ENCODE measurements at places on chromosomes 3 and 15. TPM values are rescaled to one million over a fixed set of nuclear protein-coding genes. Genes with fewer than 3 reads are reported as not detected.

DNA sequence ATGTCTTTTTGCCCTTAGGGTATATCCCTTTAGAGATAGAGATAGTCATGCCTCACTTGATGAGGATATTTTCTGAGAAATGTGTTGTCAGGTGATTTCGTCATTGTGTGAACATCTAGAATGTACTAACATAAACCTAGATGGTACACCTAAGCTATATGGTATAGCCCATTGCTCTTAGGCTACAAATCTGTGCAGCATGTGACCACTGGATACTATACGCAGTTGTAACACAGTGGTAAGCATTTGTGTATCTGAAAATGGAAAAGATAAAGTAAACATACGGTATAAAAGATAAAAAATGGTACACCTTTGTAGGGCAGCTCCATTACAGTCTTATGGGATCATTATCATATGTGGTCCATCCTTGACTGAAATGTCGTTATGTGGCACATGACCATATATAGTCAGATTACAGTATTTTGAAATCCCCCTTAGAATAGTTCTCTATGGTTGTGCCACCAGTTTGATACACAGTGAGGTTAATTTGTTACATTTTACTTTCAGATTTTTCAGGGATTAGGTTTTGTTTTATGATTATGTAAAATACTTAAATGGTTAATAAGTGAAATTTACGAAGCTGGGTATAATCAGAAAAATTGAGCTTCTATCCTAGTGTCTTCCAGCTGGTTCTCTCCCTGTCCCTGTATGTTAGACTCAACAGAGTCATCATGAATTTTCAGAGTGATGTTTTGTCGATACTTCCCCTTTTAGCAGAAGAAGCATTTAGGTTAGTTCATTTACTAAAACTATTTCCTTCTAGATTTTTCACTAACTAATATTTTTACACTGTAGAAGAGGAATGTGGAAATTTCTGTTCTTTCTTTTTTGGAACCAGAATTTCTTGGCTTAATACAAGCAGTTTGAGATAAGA is 12.8 kb downstream of the SETD5 start:
- ATAC-seq = no peak

The FAM174B gene
- total RNA-seq = 15.5 TPM

The STT3B gene
- total RNA-seq = 106 TPM

DNA sequence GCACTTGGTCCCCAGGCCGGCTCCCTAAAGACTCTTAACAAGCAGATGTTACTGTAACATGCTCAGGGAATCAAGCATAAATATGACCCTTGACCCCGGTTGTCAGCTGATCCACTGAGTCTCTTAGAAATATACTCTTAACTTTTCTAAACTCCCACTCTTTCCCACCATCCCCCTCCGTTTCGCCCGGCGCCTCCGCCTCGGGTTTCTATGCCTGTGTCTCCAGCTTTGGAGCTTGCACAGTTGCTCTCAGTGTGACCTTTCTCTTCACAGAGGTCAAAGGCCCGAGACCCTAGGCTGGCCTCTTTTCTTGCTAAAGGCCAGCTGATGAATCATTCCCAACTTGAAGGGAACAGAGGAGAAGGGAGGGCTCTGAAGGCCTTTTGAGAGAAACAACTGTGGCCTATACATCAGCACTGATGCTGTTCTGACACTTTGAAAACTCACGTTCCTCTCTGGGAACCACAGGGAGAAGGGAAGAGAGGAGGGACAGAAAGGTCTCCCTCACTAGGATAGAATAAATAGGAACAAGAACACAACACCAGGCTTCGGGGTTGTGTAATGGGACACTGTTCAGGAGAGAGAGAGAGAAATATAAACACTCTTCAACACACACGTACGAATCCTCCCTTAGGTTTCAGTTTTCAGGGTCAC is 484.5 kb upstream of the NR2F2 start:
- peak; percentile 34 for ATAC-seq

The GOLGA8R gene
- total RNA-seq = 3.2 TPM

- no peak for ATAC-seq
Observed at GRCh38 chr15:85539491-85539890, 159.1 kb downstream of the AKAP13 start.

The PIERCE2 gene
- 3.3 TPM for total RNA-seq

The UBAP1L gene
- 7.5 TPM for total RNA-seq

DNA sequence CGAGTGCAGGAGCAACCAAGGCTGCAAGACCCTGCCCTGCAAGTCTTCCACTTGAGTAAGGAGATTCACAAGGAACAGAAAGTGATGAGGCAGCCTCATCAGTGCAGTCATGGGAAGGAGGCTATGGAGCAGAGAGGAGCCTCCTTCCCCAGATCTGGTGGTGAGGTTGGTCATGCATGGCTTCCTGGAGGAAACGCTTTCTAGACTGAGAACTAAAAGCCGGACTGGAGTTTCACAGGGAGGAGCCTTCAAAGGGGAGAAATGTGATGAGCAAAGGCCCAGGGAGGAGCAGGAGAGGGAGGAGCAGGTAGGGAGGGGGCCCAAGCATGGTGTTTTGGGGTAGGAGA is 139.9 kb downstream of the SRGAP3 start:
- peak; percentile 2 for ATAC-seq

- no peak for ATAC-seq
Observed at GRCh38 chr15:39999538-40000200, 39.3 kb downstream of the SRP14 start.

DNA sequence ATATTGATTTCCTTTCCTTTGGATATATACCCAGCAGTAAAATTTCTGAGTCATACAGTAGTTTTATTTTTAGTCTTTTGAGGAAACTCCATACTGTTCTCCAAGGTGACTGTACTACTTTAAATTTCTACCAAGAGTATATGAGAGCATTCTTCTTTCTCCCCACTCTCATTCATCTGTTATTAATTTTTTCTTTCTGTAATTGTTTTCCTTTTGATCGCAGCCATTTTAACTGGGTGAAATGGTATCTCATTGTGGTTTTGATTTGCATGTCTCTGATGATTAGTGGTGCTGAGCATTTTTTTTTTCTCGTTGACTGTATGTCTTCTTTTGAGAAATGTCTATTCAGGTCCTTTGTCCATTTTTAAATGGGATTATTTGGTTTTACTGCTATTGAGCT is 18.3 kb upstream of the VGLL3 start:
- no peak for ATAC-seq

GRCh38 chr3:85560088-85560785 is 601.4 kb downstream of the CADM2 start:
- ATAC-seq = no peak

DNA sequence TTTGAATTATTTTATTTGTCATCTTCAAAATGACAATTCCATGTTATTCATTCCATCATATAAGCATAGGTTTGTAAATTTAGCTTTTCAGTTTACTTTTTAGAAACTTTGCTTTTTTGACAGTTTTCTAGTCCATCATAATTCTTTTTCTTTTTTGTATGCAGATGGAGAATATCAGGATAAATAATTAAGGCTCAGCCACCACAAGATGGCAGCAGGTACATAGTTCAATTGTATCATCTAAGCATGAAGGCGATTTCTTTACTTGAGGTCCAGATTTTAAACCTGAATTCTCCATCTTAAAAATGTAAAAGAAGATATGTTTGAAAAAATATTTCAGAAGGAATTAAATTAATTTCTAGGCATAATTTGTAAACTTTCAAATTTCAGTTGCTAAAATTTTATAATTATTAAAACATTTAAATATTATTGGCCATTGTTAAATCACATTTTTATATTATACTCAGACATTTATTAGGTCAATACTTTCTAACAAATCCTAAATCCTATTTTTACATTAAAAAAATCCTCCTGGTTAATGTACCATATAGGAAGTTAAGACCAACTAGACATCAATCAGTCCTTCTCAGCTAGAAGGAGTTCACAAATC is 15.1 kb downstream of the PLSCR5 start:
- ATAC-seq = no peak

Data from gastroesophageal sphincter (tissue), 4 donors.